ENCODE measurements at places on chromosomes 6 and 20.

GRCh38 chr6:127198549-127198948, 68.1 kb upstream of the RNF146 start:
- DNase-seq: no peak

GRCh38 chr6:35624341-35625070, 64.2 kb downstream of the FKBP5 start:
- no peak for DNase-seq

DNA sequence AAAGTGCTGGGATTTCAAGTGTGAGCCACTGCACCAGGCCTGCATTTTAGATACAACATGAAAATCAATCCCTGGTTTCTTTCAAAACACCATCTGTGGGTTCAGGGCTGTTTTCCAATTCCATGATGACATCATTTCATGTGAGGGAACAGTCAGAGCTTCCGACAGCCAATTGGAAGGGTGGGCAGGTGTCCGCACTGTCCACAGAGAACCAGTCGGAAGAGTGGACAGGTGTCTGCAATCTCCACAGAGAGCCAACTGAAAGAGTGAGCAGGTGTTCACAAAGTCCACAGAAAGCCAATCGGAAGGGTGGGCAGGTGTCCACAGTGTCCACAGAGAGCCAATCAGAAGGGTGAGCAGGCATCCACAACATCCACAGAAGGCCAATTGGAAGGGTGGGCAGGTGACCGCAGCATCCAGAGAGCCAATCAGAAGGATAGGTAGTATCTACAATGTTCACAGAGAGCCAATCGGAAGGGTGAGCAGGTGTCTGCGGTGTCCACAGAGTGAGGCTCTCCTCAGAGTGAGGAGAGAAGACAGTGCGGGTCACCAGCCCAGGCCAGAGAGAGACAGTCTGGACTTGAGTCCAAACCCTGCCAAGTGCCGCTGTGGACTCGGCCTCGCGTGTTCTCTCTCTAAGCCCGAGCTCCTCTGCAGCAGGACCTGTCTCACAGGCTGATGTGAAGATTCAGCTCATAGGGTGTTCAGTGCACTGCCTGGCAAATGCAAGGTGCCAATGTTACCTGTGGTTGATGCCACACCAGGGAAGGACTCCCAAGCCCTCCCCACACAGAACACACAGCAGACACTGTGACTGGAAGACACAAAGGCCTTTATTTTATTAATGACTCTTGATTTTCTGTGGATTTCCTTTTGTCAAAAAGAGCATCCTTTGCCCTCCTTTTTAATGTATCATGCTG, 57.3 kb downstream of the DLL1 start:
- no peak for DNase-seq

DNA sequence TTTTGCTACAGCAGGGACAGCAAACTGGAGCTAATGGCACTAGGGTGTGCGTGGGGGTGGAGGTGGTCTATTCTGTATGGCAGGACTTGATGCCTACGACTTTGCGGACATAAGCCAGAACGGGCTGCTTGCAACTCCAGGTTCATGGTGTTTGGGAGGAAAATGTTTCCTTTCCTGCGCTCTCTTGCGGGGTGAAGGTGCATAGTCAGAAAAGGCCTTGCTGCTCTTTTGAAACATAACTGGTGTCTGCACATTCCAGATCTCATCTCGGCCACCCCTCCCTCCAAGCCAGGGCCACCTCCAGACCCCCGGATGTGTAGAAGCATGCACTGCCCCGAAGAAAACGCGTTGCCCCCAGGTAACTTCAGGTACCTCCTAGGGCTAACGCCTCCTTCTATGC, 8.1 kb downstream of the FOXA2 start:
- no peak for DNase-seq

DNA sequence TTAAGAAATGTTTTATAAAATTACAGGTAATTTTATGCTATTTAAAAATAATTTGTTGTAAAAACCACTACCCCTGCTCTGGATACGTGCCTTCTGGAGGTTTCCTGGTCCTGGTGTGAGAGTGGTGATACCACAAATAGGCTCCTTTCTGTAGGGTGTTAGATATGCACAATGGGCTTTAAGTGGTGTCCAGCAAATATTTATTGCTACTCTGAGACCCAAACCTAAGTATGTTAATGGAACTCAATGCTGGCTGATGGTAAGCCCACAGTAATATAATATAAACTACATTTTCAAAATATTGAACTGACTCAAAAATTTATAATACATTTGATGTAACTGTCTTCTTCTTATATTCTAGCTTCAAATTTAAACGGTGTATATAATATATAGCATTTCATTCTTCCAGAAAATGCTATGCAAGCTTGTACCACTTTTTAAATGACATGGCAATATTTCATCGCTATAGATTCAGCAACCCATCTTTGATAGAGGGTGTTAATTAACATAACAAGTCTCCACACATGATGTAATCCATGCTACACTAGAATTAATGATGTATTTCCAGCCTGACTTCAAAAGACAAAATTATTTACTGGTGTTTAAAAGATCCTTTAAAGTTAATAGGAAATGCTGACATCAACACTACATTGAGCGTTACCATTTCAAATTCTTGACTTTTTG, 161.9 kb downstream of the DST start:
- no peak for DNase-seq

- DNase-seq: peak; percentile 44
These were observed 58.1 kb downstream of the UBE2V1 start for GRCh38 chr20:50054626-50055511.

DNA sequence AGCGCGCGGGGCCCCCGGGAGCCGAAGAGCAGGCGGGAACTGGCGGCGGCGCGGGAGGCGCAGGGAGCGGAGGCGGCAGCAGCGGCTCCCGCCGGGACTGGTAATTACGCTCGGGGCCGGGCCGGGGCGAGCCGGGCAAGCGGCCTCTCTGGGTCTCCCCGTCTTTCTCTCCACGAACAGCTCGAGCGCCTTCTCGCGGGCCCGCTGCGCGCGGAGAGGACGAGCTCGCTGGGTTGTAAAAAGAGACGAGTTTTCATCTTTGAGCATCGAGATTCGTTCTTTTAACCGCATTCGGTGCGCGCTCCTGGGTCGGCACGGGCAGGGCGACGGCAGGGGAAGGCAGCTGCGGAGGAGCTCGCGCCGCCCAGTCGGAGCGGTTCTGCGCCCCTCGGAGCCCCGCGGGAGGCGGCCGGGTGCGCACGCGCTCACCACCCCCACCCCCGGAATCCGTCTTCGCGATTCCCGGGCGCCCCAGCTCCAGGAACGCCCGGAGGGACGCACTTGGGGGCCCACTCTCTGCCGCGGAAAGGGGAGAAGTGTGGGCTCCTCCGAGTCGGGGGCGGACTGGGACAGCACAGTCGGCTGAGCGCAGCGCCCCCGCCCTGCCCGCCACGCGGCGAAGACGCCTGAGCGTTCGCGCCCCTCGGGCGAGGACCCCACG, 38.0 kb downstream of the YTHDF1 start:
- no peak for DNase-seq

DNA sequence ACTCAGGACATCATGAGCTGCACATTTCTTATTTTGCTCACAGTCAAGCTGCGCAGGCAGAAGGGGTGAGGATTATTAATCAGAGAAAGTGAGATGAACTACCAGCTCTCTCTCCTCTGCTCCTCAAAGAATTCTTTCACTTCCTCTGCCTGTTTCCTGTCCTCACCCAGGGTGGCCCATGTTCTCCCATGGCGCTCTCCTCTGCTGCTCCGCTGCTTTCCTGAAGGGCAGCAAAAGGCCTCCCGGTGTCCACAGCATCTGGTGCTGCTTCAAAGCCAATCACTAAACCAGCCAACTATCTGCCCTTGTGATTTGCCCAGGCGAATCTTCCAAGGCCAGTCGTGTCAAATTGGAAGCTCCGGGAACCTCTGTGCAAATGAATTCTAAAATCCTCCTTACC, 324.2 kb downstream of the TPBG start:
- DNase-seq: no peak

- peak; percentile 75 for DNase-seq
These were observed 60.5 kb upstream of the SLC22A23 start for GRCh38 chr6:3517350-3517749.

GRCh38 chr6:69584913-69585729, 211.7 kb downstream of the LMBRD1 start:
- DNase-seq: no peak

DNA sequence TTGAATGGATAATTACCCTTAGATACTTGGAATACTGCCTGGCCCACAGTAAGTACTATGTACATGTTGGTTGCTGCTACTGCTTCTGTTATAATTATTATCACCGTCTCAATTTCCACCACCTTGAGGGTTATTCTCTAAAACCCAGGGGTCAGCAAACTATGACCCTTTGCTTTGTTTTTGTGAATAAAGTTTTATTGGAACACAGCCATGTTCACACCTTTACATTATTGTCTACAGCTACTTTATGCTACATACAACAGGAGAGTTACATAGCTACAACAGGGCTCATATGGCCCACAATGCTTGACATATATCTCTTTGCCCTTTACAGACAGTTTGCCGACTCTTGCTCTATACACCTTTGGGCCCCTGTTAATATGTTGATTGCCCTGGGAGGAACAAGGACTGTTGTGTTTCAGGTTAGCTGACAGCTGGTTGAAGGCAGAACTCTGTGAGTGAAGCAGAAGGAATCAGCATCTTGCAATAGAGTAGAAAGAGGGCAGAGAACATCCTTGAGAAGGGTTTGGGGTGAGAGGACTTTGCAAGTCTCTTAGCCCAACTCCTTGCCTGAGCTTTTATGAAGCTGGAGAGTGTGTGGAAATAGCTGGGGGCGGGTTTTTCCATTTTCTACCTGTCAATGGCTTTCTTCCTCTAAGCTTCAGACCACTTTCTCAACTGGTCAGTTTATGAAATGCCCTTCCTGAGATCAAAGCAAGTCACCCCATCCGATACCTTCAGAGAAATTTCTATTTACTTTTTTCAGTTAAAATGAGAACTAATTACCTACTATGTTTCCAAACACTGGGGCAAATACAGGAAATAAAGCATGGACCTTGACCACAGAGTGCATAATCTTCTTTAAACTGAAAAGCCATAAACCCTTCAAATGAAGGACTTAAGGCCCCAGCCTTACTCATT, 3.5 kb upstream of the MEP1A start:
- no peak for DNase-seq

DNA sequence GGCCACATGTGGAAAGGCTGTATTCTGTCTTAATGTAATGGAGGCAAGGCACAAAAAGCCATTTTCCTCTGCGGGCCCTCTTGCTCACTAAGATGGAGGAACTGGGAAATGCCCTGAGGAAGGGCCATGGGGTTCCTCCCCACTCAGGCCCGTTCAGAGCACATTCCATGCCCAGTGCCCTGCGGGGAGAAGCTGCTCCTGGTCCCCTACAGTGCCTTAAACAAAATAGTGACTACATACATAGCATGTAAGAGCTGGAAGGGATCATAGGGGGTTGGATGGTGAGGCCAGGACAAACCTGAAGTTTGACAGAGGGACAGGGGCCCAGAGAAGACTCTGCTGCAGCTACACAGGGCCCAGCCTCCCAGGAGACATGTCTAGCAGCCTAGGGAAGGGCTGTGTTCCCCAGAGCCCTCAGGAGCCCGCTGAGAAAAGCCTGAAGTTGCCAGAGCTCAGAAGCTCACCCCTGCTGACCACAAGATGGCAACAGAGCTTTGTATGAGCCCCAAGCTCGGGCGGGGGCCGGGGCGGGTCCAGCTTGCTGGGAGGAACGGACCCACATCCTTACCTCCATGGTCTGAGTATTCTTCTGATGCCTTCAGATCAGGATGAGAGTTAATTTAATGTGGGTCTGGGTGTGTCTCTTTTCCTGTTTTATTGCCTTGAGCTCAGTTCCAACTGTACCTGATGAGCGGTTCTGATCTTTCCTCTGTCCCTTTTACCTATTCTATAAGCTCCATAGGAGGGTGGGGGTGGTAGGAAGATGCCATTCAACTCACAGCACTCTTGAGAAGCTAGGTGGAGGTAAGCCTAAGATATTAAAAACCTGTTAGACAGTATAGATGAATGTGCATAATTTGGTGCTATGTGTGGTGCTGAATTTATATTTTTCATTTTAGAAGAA, 242.9 kb downstream of the CDC5L start:
- DNase-seq: peak; percentile 47

DNA sequence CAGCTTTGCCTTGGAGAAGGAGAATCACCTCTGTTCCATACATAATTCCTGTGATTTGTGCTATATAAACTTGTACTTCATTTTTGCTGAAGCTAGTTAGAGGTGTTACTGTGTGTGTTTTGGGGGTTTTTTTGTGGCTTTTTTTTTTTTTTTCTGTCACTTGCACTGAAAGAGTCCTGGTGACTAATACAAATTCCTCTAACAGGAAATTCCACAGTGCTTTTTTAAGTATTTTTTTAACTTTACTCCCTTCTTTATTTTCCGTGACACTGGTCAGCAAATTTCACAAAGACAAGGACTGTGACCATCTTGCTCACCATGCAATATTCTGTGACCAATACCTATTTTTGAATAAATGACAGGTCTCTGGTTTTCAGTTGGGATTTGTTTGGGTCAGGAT, 110.5 kb downstream of the ISM1 start:
- DNase-seq: no peak

GRCh38 chr6:32291543-32291942, 67.7 kb upstream of the NOTCH4 start:
- no peak for DNase-seq

DNA sequence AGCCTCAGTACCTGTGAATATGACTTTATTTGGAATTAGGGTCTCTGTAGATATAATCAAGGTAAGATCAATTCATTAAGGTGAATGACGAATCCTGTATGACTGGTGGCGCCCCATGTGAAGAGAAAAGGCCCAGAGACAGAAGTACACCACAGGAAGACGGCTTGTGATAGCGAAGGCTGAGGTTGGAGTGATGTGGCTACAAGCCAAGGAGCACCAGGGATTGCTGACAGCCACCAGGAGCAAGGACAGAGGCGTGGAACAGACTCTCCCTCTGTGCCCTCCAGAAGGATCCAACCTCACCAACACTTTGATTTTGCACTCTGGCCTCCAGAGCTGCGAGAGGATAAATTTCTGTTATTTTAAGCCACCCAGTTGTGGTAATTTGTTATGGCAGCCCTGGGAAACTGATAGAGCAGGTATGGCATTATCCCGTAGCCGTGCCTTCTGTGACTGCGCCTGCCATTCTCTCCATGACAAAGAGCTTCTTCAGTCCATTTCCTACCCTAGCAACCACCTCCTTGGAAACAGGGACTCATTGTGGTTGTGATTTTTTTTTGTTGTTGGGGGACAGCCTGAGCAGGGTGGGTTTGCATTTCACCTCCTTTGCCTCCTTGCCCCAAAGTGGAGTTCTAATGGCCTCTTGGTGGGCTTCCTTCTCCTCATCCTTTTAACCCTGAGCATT, 29.6 kb downstream of the PTK7 start:
- no peak for DNase-seq

DNA sequence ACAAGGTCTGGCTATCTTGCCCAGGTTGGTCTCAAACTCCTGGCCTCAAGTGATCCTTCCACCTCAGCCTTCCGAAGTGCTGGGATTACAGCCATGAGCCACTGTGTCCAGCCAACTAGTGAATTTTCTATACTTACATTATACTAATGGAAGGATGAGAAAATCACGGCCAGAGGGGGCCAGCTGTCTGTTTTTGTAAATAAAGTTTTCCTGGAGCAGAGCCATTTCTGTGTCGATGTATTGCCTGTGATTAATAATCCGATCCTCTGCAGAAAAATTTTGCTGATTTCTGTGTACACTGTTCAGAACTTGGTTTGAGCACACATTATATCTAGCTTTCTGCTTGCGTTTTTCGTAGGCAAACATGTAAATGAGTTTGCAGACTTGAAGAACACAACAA, 28.8 kb downstream of the PTPRT start:
- no peak for DNase-seq

- DNase-seq: no peak
These were observed 50.9 kb upstream of the TNFAIP3 start for GRCh38 chr6:137816133-137816579.
